ENCODE measurements at places on chromosomes 3 and 15.
A peak's percentile ranks its signal among the peaks of the same experiment; 100 is the strongest.

DNA sequence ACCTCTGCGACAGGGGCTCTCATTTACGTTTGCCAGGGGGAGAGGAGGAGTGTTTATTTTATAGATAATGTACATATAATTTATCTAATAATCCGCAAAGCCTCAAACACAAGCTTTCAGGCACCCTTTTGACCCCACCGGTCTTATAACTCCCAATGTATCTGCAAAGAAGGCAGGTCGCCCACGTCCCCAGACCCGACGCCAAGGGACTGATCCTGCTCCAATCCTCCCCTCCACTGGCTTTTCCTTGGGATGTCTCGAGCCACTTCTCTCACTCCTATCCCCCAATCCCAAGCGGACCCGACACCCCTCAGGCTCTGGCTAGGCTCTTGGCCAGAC lies 452 bp downstream of the DCP1A start:
- no peak for DNase-seq

DNA sequence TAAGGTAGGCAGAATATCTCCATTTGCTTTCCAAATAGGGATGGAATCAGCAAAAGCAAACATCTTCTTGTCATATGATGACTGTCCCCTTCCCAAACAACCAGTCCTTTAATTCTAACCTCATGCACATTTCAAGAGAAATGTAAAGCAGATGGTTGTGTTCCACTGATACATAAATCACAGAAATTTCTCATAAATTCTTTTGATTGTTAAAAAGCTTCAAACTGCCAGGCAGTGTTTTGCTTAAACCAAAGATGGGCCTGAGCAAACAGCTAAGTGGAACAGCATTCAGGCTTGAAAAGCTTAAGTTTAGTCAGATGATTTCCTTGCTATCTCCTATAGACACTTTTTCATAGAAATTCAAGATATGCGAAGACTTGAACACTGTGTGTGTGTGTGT lies 74.3 kb upstream of the SOX2 start:
- DNase-seq: no peak

DNA sequence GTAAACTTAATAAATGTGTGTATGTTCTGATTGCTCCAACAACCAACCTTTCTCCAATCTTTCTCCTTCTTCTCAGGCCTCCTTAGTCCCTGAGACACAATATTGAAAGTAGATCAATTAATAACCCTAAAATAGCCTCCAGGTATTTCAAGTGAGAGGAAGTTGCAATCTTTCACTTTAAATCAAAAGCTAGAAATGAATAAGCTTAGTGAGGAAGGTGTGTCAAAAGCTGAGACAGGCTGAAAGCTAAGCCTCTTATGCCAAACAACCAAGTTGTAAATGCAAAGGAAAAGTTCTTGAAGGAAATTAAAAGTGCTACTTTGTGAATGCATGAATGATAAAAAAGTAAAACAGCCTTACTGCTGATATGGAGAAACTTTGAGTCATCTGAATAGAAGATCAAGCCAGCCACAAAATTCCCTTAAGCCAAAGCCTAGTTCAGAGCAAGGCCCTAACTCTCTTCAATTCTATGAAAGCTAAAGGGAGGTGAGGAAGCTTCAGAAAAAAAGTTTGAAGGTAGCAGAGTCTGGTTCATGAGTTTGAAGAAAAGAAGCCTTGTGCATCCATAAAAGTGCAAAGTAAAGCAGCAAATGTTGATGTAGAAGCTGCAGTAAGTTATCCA lies 38.6 kb downstream of the CCDC80 start:
- DNase-seq: no peak

DNA sequence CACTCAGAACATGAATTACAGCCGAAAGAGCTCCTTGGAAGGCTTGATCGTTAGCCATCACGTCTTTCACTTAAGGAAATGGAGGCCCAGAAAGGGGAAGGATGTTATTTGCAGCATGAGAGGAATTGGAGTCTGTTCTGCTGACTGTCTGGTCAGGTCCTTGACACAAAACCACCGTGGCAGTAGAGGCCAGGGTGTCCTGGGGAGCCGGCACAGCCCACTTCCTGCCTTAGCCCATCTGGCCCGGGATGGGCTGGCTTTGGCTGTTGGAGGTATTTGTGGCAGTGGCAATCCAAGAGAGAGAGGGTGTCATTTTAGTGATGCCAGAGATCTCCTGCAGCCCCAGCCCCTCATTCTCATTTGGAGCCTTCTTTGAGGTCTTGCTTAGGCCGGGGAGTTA lies 37.4 kb downstream of the ST6GAL1 start:
- no peak for DNase-seq

GRCh38 chr3:145915787-145916186 lies 245.2 kb downstream of the PLOD2 start:
- DNase-seq: no peak

DNA sequence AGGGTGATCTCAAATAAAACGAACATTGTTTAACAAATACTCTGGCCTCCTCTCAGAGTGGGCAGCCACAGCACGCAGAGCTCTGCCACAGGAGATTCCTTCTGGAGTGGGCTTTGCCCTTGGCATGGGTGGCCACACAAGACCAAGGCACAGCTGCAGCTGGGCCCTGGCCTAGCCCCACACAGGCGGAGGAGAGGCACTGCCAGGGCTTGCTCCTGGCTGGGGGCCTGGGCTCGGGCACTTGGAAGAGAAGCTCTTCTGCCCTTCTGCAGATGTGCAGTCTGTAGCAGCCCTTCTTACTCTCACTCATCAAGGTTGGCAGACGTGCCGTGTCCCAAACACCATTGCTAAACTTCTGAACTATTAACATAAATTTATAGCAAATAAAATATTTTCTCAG lies 67.2 kb downstream of the CRTC3 start:
- no peak for DNase-seq

GRCh38 chr3:127150513-127151250 lies 42.2 kb upstream of the PRR23E start:
- DNase-seq: no peak

DNA sequence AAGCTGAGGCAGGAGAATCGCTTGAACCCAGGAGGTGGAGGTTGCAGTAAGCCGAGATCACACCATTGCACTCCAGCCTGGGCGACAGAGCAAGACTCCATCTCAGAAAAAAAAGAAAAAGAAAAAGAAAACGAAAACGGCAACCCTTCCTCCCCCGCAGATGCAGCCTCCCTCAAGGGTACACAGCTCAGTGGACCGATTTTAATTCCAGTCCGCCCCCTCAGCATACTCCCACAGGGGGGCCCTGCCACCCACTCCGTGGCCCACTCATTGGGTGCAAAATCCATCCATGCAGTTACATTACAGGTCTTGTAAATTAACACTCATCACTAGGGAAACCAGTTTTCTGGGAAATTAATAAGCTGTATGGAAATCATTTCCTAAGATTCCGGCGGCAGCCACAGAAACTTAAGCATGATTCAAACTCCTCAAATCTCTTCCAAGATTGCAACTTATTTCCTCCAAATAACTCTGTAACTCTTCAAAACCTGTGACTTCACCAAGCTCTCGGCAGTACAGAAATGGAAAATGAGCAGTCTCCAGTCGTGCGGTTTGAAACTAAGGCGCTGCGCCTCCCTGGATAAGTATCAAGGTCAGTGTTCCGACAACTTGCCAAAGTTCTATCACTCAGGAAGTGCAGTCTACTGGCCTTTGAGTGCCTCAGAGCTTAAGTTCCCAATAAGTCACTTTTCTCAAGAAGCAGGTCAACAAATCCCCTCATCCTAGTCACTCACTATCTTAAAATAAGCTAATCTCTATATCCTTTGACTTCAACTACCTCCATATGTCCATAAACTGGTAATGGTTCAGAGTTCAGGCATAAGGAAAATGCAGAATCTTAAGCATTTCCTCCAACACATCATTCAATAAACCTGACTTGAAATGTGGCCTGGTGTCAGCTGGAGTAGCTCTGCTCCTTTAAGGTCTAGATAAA lies 24.7 kb upstream of the KLHL6 start:
- peak; percentile 39 for DNase-seq

- no peak for DNase-seq
These were observed 47.1 kb downstream of the GOLIM4 start for GRCh38 chr3:168048414-168049330.

DNA sequence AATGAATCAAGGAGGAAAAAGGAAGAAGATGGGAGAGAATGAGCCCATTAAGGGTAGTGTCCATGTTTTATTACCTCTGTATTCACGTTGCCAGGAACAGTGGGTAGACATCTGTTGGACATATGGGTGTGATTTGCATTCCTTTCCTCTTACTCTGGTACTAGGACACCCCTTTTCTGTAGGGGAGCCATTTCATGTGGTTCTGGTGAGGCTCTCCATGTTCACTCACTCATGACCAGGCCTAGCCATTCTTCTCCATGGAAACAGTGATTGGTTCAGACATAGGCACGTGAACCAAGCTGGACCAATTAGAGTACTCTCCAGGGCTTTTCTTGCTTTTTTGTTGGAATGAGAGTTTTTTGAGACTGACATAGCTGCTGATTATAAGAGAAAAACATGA lies 39.6 kb upstream of the PDCD6IP start:
- DNase-seq: no peak

- no peak for DNase-seq
These were observed 5.8 kb upstream of the PSTPIP1 start for GRCh38 chr15:76988867-76989780.

- DNase-seq: peak; percentile 17
These were observed 610 bp downstream of the EPHB3 start for GRCh38 chr3:184561913-184562877.

GRCh38 chr3:156739976-156740375 lies 65.6 kb downstream of the TIPARP start:
- DNase-seq: no peak

GRCh38 chr15:89665449-89666181 lies 10.3 kb upstream of the KIF7 start:
- peak; percentile 83 for DNase-seq

GRCh38 chr15:53389271-53390037 lies 370.0 kb downstream of the WDR72 start:
- no peak for DNase-seq

- DNase-seq: no peak
These were observed 130.2 kb downstream of the CHSY1 start for GRCh38 chr15:101121511-101122090.

DNA sequence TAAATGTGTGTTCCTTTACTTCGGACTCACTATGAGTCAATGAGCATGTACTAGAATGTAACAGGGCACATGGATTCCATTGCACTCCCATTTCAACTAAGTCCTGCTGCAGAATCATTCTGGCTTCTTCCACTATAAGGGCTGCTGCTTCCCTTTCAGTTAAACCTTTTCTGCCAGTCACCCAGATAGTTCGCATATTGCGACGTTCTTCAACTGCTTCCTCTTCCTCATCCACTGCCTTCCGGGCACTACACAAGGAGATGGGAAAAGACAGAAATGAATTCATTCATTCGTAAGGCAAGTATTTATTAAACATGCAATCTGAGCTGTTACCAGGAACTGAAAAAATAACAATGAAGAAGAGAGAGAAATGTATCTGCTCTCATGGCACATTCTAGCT lies 55.6 kb downstream of the POLQ start:
- no peak for DNase-seq

Data from muscle of back (tissue), 13 donors.